ENCODE measurements at places on chromosomes 1 and 21.

DNA sequence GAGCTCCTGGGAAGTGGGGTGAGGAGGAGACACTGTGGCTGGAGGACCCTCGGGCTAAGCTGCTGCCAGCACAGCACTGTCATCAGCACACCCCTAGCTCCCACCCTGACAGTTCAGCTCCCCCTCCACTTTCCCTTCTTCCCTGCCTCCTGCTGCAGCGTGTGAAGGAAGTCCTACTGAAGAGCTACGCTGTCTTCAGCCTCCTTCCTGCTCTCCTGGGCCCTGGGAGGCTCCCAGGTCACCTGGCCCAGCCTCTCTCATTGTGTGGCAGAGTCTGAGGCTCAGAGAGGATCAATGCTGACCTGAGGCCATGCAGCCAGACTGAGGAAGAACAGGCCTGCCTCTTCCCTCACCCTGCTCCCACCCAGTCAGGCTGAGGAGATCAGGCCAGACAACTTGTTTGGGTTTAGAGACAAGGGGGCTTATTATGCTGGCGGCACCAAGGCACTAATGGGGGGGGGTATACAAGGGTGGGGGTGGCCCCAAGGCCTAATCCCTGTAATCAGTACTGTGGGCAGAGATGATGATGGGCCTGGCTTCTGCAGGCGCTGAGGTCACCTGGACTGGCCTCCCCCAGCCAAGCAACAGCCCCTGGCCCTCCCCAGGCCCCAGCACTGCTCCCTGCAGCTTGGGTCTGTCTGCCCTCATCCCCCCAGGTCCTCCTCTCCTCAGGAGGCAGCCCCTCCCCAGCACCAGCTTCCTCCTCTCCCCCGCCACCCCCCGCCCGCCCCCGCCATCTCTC lies 9.1 kb downstream of the NES start:
- DNase-seq: no peak

GRCh38 chr1:2973601-2974593 lies 47.4 kb upstream of the ACTRT2 start:
- no peak for DNase-seq

- DNase-seq: no peak
Measured at GRCh38 chr1:24827379-24828135, 82.3 kb downstream of the CLIC4 start.

DNA sequence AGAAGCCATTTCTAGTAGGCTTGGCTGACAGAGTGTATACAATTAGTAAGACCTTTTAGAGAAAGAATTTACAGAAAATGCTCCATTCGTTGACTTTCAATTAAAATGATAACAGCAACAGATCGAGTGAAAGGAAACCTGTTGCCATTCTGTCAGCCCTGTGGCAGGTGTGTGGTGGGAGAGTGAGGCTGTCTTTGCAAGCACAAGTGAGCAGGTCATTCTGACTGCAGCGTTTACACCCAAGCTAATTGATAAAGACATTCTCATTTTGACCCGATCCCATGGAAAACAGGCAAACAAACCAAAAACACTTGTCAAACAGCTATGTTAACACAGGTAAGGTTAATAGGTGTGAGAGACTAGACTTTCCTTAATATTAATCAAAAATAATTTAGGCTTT lies 257.3 kb downstream of the PTBP2 start:
- DNase-seq: no peak

DNA sequence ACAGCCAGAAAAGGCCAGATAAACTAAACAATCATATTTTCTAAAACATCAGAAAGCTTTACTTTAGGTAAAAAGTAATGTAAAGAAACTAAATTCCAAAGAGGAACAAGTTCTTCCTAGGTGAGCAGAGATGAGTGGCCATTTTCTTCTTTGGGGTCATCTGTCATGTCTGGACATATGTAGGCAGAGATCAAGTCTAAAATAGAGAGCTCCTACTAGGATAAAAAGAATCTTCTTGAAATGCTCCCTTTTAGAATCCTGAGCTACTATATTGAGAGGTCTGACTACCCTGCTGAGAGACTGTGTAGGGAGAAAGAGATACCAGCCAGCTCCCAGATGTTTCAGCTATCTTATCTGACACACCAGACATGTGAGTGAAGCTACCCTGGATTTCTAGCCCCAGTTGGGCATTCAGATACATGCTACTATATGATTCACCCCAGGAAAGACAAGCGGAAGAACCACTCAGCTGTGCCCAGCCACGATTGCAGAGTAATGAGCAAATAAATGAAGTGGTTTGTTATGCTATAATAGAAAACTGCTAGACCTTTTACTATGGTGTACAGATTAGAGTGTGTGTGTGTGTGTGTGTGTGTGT lies 80.1 kb downstream of the TTLL7 start:
- DNase-seq: no peak

- DNase-seq: no peak
Measured at GRCh38 chr1:160407839-160408801, 7.8 kb downstream of the VANGL2 start.

- DNase-seq: no peak
Measured at GRCh38 chr1:198113342-198113750, 43.5 kb upstream of the NEK7 start.

GRCh38 chr1:178959543-178960460 lies 65.9 kb upstream of the FAM20B start:
- DNase-seq: no peak

- no peak for DNase-seq
Measured at GRCh38 chr1:96256130-96256790, 465.3 kb upstream of the PTBP2 start.

DNA sequence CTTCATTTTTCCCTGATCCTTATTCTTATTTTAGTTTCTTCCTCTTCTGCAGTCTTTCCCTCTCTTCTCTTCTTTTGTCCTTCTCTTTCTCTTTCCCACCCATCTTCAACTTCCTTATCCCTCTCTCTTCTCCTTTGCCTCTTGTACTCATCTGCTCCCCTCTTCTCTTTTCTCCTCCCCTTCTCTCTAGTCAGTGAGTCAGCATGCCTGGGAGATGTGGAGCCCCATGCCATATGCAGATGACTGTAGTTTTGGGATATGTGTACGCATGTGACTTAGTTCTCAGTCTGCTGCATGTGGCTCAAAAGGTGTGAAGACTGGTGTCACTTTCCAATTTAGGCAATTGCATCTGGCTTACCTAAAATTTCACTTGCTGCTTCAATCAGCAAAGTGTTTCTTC lies 10.4 kb downstream of the DNAJC6 start:
- no peak for DNase-seq

DNA sequence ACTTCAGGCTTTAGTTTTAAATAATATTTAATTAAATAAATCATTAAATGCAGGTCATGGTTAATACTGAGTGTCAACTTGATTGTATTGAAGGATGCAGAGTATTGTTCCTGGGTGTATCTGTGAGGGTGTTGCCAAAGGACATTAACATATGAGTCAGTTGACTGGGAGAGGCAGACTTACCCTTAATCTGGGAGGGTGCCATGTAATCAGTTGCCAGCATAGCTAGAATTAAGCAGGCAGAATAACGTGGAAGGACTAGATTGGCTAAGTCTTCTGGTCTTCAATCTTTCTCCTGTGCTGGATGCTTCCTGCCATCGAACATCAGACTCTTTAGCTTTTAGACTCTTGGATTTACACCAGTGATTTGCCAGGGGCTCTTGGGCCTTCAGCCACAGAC lies 85.3 kb downstream of the MAP3K21 start:
- no peak for DNase-seq

- DNase-seq: no peak
Measured at GRCh38 chr1:209132736-209133467, 450.6 kb upstream of the CAMK1G start.

- no peak for DNase-seq
Measured at GRCh38 chr1:23553231-23554126, 5.8 kb downstream of the ID3 start.
